Activated CD4-positive, alpha-beta T cell treated with anti-CD3 and anti-CD28 coated beads for 36 hours (primary cell): ENCODE measurements at places on chromosomes 13 and 19. TPM values are rescaled to one million over a fixed set of nuclear protein-coding genes. Genes with fewer than 3 reads are reported as not detected.

PSG1 gene
- not detected for total RNA-seq

DNA sequence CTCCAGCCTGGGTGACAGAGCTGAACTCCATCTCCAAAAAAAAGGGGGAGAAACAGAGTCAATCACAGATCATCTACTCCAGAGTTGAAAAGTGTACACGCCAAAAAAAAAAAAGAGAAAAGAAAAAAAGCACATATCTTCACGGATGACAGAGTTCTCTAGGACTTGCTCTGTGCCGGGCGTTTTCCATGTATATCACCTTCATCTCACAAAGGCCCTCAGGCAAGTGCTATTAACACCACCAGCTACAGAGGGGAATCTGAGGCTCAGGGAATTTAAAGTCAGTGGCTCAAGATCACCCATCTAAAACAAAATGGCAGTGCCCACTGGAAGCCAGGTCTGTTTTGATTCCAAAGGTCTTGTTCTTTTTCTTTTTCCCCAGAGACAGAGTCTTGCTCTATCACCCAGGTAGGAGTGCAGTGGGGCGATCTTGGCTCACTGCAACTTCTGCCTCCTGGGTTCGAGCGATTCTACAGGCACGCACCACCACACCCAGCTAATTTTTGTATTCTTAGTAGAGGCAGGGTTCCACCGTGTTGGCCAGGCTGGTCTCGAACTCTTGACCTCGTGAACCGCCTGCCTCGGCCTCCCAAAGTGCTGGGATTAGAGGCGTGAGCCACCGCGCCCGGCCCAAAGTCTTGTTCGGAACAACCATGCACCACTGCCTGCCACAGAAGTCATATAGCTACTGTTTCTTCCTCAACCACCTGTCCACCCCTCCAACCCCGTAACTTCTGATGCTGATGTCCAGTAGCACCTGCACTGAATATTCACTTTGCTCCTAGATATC, 42.2 kb downstream of the SAE1 start:
- peak overlapping the region; percentile 12 for H3K27ac ChIP-seq
- H3K4me3 ChIP-seq, result no peak overlapping the region
- DNase-seq, result no peak
- H3K4me1 ChIP-seq, result peaks cover 41% of the 10 kb centered on the region
- H3K36me3 ChIP-seq, result peaks cover 67% of the 10 kb centered on the region
- no peaks in the 10 kb centered on the region for H3K27me3 ChIP-seq

SMIM24 gene
- total RNA-seq, result not detected

DNA sequence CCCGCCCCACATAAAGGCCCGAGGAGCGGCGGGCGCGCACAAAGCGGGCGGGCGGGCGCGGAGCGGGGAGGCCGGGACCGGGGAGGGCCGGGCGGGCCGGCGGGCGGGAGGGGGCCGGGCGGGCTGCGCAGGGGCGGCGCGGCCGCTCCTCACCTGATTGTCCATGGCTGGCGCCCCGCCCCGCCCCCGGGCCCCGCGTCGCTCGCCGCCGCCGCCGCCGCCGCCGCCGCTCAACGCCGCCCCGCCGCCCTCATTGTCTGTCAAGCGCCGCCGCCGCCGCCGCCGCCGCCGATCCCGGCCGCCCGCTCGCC, 200 bp downstream of the MLLT1 start:
- H3K36me3 ChIP-seq, result peaks cover 15% of the 10 kb centered on the region
- peak overlapping the region; percentile 54 for H3K4me3 ChIP-seq
- H3K27me3 ChIP-seq, result peaks cover 2% of the 10 kb centered on the region
- H3K4me1 ChIP-seq, result peaks cover 38% of the 10 kb centered on the region
- no peak overlapping the region for H3K27ac ChIP-seq
- DNase-seq, result no peak

DNA sequence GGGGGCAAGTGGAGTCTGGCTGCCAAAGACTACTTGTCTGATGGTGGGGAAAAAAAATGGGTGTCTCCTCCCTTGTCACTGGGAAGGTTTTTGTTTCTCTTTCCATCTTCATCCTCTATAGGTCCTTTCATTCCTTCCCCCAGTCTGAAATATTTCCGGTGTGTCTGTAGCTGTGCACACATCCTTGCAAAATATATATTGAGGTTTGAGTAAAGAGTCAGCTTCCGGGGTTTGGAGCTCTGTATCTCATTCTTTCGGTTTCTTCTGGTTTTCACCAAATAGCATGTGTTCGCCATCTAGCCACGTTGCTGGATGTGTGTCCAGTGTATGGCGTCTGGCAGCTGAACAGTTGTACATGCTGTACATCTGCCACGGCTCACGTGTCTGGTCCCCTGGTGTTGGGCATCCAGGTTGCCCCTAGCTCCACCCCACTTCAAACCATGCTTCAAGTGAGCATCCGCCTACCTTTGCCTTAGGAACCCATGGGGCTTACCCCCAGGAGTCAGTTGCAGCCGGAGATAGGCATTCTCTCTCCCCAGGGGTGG, 142.2 kb downstream of the SIPA1L3 start:
- DNase-seq, result peak; percentile 73
- H3K27me3 ChIP-seq, result no peaks in the 10 kb centered on the region
- no peaks in the 10 kb centered on the region for H3K36me3 ChIP-seq
- peak overlapping the region; percentile 67 for H3K4me3 ChIP-seq
- H3K4me1 ChIP-seq, result peaks cover 47% of the 10 kb centered on the region
- peak overlapping the region; percentile 97 for H3K27ac ChIP-seq

- no peak for DNase-seq
- no peak overlapping the region for H3K4me3 ChIP-seq
- H3K36me3 ChIP-seq, result peaks cover 12% of the 10 kb centered on the region
These were observed 76.2 kb downstream of the FOXO1 start for GRCh38 chr13:40590112-40590862.

- H3K27me3 ChIP-seq, result peaks cover 16% of the 10 kb centered on the region
- H3K4me1 ChIP-seq, result no peaks in the 10 kb centered on the region
- no peak for DNase-seq
- no peaks in the 10 kb centered on the region for H3K36me3 ChIP-seq
- no peak overlapping the region for H3K4me3 ChIP-seq
These were observed 335.6 kb downstream of the RBM26 start for GRCh38 chr13:79070343-79070974.

ADGRE3 gene
- 0.11 TPM for total RNA-seq

HSPB6 gene
- total RNA-seq, result 0.53 TPM

PSG7 gene
- not detected for total RNA-seq

GRCh38 chr13:109667807-109668291, 118.5 kb downstream of the IRS2 start:
- H3K27ac ChIP-seq, result no peak overlapping the region
- no peaks in the 10 kb centered on the region for H3K27me3 ChIP-seq
- no peaks in the 10 kb centered on the region for H3K4me1 ChIP-seq

COG3 gene
- total RNA-seq, result 19.6 TPM

FGF22 gene
- total RNA-seq, result not detected

S1PR5 gene
- 0.07 TPM for total RNA-seq

THSD8 gene
- total RNA-seq, result 48.2 TPM

DNA sequence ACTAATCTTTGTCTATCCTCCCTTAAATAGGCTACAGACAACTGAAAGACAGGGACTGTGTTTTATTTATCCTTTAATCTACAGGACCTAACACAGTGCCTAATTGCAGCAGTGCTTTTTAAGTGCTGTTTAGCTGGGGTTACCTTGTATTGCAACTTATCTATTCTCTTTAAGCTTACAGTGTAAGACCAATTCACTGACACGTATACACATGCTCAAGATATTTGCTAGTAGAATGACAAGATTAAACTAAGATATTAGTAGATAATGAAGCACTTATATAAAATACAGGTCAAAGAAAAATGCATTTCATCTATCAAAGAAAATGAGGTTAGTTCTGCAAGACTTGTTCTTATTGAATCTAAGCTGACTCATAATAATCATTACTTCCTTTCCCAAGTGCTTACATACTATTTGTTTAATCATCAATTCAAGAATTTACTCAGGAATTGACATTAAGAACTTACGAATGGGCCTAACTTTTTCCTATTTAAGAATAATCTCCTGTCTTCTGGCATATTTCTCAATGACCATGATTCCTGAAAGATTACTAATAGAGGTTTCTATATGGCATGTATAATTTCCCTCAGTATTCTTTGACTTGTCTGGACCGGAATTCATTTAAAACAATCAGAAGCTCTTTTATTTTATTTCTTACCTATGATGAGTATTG, 75.8 kb upstream of the MAB21L1 start:
- DNase-seq, result no peak
- H3K27ac ChIP-seq, result no peak overlapping the region
- no peak overlapping the region for H3K4me3 ChIP-seq

DNA sequence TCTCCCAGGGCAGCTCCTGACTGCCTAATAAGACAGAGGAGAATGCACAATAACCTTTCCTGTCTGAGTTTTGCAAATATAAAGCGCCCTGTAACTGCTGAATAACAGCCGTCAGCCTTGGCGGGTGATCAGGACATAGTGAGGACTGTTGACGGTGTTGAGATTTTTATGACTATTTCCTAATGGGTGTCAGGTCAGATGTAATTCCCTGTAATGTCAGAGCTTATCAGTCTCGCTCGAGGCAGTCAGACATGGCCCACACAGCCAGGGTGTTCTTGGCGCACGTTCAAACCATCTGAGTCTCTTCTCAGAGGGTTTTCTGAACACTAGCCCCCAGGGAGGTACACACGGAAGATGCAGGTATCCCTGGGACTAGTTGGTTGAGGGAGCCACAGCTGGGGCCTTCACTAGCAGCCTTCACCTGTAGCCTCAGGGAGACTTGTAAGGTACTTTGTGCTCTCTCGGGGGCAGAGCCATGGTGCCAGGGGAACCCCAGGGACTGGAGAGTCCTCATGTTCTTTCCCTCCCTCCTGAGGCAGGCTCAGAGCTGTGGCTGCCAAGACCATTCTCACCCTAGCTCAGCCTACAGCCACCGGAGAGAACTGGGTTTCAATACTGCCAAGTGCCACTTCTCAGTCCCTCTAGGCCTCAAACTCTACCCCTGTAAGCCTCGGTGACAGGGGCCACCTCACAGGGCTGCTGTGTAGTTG, 213.1 kb downstream of the UQCRFS1 start:
- H3K4me3 ChIP-seq, result no peak overlapping the region
- DNase-seq, result no peak
- H3K4me1 ChIP-seq, result no peaks in the 10 kb centered on the region
- no peaks in the 10 kb centered on the region for H3K36me3 ChIP-seq

- H3K4me1 ChIP-seq, result no peaks in the 10 kb centered on the region
- no peak overlapping the region for H3K27ac ChIP-seq
- no peak for DNase-seq
- no peak overlapping the region for H3K4me3 ChIP-seq
These were observed 7.2 kb downstream of the FUT5 start for GRCh38 chr19:5863030-5863665.

CGB2 gene
- not detected for total RNA-seq

- H3K4me3 ChIP-seq, result no peak overlapping the region
- H3K4me1 ChIP-seq, result no peaks in the 10 kb centered on the region
- no peak overlapping the region for H3K27ac ChIP-seq
- DNase-seq, result peak; percentile 12
These were observed 7.4 kb downstream of the GPC6 start for GRCh38 chr13:93233997-93234416.

DNA sequence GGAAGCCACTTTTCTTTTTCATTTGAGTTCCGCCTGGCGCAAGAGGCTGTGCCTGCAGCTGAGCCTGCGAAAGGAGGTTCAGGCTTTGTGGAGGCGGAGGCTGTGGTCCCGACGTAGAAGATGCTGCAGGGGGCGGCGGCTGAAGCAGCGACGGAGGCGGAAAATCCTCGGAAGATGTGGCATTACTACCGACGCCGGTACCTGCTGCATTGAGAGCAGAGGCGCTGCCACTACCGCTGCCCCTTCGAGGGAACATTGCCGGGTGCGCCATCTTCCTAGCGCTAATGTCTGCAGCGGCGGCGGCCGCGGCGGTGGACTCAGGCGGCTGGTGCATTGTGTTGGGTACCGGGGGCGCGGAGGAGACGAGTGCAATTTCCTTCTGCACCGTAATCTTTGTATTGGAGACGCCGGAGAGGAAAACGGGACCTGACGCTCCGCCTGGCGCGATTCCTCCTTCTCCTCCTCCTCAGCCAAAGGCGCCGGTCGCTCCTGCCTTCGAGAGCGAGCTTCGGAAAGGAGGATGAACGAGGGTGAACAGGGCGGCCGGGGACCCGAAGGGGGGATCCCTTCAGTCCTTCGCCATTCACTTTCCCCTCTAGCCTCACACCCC, at the start of gene TSC22D1:
Gene TSC22D1 (minus strand): TSS at position 590 of the 610 bp plus-strand sequence. CDS start 256 bp downstream, at position 334.
- peaks cover 6% of the 10 kb centered on the region for H3K27me3 ChIP-seq
- peaks cover 6% of the 10 kb centered on the region for H3K36me3 ChIP-seq
- H3K27ac ChIP-seq, result peak within 1 kb of the TSS; percentile 87
- peak; percentile 77 for DNase-seq
- H3K4me3 ChIP-seq, result peak within 1 kb of the TSS; percentile 88

FLT3LG gene
- total RNA-seq, result 38.6 TPM

DNA sequence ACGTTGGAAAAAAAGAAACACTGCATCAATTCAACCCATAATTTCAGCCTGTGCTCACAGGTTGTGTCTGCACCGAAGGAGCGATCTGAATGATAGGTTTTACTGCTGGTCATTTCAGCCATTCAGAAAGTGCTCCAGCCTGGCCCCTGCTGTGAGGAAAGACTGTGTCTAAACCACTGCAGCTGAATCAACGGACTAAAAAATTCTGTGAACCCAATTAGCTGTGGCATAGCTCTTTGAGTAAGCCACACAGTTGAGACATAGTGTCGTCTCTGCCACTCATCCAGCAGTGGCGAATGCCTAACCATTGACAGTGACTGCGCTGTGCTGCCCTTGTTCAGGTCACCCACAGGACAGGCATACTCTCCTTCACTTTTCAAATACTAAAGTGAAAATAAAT, 179.8 kb downstream of the COG6 start:
- peaks cover 6% of the 10 kb centered on the region for H3K4me1 ChIP-seq
- no peak overlapping the region for H3K4me3 ChIP-seq
- peaks cover 6% of the 10 kb centered on the region for H3K27me3 ChIP-seq
- H3K27ac ChIP-seq, result no peak overlapping the region
- no peak for DNase-seq
- H3K36me3 ChIP-seq, result no peaks in the 10 kb centered on the region

TUBB4A gene
- 4.8 TPM for total RNA-seq

DNA sequence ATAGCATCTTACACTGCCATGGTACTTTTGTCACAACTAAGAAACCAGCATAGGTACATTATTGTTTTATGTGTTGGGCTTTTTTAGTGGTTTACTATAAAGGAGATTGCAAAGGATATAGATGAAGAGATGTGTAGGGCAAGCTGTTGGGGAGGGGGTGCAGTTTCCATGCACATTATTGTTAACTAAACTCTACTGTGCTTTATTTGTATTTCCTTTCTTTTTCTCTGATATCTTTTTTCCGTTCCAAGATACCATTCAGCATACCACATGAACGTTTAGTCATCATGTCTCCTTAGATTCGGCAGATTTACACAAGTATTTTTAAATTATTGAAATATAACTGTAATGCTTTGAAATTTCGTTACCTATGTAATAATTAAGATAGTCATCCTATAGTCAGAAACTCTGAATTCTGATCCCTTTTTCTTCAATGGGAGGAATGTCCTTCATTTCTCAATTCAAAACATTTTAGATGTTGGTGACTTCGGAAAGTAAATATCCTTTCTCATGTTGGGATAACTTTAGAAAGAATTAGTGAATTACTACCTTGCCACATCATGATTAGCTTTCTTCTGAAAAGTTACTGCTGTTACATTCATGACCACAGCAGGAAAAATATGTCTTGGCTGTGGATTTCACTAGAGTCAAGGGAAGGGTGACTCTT, 82.8 kb downstream of the FRY start:
- no peak overlapping the region for H3K4me3 ChIP-seq
- no peaks in the 10 kb centered on the region for H3K27me3 ChIP-seq
- H3K27ac ChIP-seq, result peak overlapping the region; percentile 72
- H3K4me1 ChIP-seq, result peaks cover 13% of the 10 kb centered on the region
- peaks cover 3% of the 10 kb centered on the region for H3K36me3 ChIP-seq
